ENCODE measurements at places on chromosomes 7 and 10.

DNA sequence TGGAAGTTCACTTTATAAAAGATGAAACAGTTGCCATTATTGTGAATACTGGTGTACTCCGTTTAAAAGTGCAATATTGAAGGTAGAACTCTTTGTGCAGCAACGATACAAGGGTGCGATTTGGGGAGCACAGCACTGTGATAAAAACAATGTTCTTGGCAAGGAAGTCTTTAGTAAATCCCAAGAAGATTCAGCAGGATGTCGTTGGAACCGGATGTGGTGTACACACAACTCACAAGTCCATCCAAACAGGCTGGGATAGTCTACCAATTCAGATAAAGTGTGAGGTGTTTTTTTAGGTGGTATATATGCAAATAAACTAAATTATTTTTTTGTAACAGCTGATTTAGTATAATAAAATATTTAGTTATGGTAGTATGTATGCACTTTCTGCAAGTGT is 46.7 kb downstream of the ZNF777 start:
- no peak overlapping the region for H3K27ac ChIP-seq
- H3K27me3 ChIP-seq: no peaks in the 10 kb centered on the region
- peaks cover 9% of the 10 kb centered on the region for H3K4me1 ChIP-seq
- no peak overlapping the region for H3K4me3 ChIP-seq
- no peaks in the 10 kb centered on the region for H3K36me3 ChIP-seq
- no peak for DNase-seq

GRCh38 chr7:142362349-142362748 is 104.5 kb upstream of the PRSS58 start:
- no peaks in the 10 kb centered on the region for H3K36me3 ChIP-seq
- DNase-seq: no peak
- H3K27me3 ChIP-seq: no peaks in the 10 kb centered on the region

- H3K27me3 ChIP-seq: peaks cover 35% of the 10 kb centered on the region
- H3K4me1 ChIP-seq: peaks cover 91% of the 10 kb centered on the region
- H3K36me3 ChIP-seq: peaks cover 47% of the 10 kb centered on the region
- DNase-seq: no peak
These were observed 3.3 kb downstream of the LFNG start for GRCh38 chr7:2522780-2523433.

DNA sequence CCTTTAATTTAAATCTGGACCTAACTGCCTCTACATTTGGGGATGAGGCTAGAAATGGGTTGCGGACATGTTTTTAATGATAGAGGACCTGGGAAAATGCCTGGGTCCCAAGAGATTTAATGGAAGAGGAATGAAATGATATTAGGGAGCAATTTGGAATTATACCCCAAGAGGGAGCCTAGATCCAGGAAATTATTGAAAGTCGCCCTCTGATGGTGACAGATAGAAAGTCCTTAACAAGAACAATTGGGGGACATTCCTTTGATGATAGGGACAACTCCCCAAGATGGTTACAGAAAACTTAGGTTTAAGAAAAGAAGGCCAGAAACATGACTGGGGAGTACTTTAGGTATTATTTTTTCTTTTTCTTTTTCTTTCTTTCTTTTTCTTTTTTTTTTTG is 9.5 kb upstream of the TSGA13 start:
- no peak overlapping the region for H3K4me3 ChIP-seq
- H3K27me3 ChIP-seq: no peaks in the 10 kb centered on the region
- H3K36me3 ChIP-seq: no peaks in the 10 kb centered on the region
- no peak for DNase-seq

- peaks cover 13% of the 10 kb centered on the region for H3K4me1 ChIP-seq
- no peak for DNase-seq
- H3K27ac ChIP-seq: no peak overlapping the region
- no peak overlapping the region for H3K4me3 ChIP-seq
- H3K27me3 ChIP-seq: no peaks in the 10 kb centered on the region
These were observed 66.0 kb upstream of the VIPR2 start for GRCh38 chr7:159210581-159211235.

DNA sequence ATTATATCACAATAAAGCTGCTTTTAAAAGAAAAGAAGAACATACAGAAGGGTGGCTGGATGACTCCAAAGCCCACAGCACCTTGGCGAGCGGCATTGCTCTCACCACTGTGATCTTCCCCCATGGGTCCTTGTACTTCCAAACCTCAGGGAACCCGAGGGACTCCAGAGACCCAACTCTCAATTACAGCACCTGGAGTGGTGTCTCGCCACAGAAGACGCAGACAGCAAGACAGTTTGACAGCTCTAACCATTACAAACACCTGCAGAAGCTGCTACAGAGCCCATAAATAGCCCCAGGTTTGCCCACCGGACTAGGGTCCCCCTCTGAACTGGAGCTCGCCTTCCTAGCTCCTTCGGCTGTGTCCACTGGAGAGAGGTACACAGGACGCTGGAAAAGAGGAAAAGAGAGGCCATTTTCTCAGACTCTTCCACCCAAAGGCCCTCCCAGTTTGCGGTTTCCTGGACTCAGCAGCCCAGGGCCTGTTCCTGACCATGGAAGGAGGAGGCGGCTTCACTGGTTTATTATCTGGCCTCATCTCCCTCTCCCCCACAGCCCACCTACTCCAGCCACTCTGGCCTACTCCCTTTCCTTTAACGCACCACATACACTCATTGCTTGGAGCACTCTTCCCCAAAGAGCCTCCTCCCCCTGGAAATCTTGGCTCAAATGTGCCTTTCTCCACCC is 1.9 kb downstream of the PIK3AP1 start:
- no peaks in the 10 kb centered on the region for H3K36me3 ChIP-seq
- no peak overlapping the region for H3K27ac ChIP-seq
- peaks cover 12% of the 10 kb centered on the region for H3K4me1 ChIP-seq
- no peak overlapping the region for H3K4me3 ChIP-seq
- peaks cover 16% of the 10 kb centered on the region for H3K27me3 ChIP-seq

GRCh38 chr10:95429639-95430038 is 131.5 kb downstream of the SORBS1 start:
- no peaks in the 10 kb centered on the region for H3K27me3 ChIP-seq
- no peak for DNase-seq
- no peak overlapping the region for H3K27ac ChIP-seq
- H3K36me3 ChIP-seq: peaks cover 16% of the 10 kb centered on the region
- H3K4me3 ChIP-seq: no peak overlapping the region
- H3K4me1 ChIP-seq: peaks cover 28% of the 10 kb centered on the region

DNA sequence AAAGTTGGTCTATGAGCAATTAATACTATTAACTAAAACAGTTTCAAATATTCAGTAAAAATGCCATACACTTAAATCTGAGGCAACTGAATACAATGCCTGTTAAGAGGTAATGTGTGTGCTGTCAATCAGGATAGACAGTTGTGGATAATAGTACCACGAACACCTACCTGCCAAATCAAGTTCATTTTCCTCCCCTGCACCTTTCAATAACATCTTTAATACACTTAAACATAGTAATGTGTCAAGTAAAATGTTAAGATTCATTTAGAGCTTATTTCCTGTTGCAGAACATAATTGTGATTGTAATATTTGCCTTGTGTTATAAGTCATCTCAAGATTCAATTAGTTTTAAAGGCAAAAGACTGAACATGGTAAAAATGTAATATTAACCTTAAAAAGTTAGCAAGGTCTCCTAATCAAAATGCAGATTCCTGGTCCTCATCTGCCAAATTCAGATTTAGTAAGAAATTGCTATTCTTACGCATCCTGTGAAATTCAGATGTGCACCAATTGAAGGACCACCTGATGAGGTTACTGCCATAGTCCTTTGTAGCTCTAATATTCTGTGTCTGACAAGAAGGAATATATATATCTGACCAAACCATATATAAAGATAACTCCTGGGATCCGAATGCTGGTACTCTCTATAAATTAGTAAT is 37.1 kb downstream of the COL1A2 start:
- no peaks in the 10 kb centered on the region for H3K27me3 ChIP-seq
- H3K4me3 ChIP-seq: no peak overlapping the region
- no peaks in the 10 kb centered on the region for H3K36me3 ChIP-seq
- no peaks in the 10 kb centered on the region for H3K4me1 ChIP-seq
- DNase-seq: no peak
